ENCODE measurements at places on chromosomes 16 and 17. TPM values are rescaled to one million over a fixed set of nuclear protein-coding genes. Genes with fewer than 3 reads are reported as not detected.

The TEX19 gene
- total RNA-seq: not detected

The KRT13 gene
- 0.17 TPM for total RNA-seq

The GSG1L gene
- total RNA-seq: not detected

The ZNF747 gene
- total RNA-seq: 6.7 TPM

The CMTM2 gene
- not detected for total RNA-seq

The SERPINF2 gene
- total RNA-seq: 1.7 TPM

The EXOC7 gene
- 111 TPM for total RNA-seq

The HS3ST3A1 gene
- total RNA-seq: 1.7 TPM

The SRRM2 gene
- 537 TPM for total RNA-seq

The CDR2L gene
- 38.5 TPM for total RNA-seq

The DHX58 gene
- total RNA-seq: 11.7 TPM

The TSNAXIP1 gene
- 0.33 TPM for total RNA-seq

The PRRT2 gene
- 0.42 TPM for total RNA-seq

The CCL5 gene
- total RNA-seq: not detected

The DNAH9 gene
- under 0.01 TPM for total RNA-seq

The LYZL6 gene
- total RNA-seq: not detected

The MFAP4 gene
- total RNA-seq: not detected

The ZP2 gene
- total RNA-seq: not detected

The TMEM132E gene
- not detected for total RNA-seq

The PIGS gene
- 56.2 TPM for total RNA-seq

The MYO18A gene
- total RNA-seq: 91.2 TPM

Data from mammary epithelial cell (primary cell).